ENCODE measurements at places on chromosomes 2 and 18. TPM values are rescaled to one million over a fixed set of nuclear protein-coding genes. Genes with fewer than 3 reads are reported as not detected.

GRCh38 chr2:225317186-225317585 is 82.3 kb upstream of the NYAP2 start:
- no peak for DNase-seq

The ANKRD30B gene
- total RNA-seq: not detected

DNA sequence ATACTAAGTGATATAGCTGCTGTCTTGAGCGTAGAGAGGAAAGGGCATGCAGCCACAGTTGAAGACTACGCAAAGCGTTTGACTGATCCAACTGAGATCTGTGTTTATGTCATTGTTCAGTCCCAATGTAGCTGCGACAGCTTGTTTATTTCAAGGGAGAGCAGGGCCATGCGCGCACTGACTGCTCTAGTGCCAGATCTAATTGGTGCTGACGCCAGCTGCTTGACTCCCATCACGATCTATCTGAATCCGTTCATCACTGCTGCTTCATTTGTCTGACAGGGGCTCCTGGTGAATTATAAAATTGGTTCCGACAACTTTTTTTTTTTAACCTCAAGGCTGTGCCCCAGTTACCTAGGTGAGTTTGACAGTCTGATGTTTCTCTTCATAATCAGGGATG is 75.7 kb downstream of the CHST9 start:
- DNase-seq: no peak

DNA sequence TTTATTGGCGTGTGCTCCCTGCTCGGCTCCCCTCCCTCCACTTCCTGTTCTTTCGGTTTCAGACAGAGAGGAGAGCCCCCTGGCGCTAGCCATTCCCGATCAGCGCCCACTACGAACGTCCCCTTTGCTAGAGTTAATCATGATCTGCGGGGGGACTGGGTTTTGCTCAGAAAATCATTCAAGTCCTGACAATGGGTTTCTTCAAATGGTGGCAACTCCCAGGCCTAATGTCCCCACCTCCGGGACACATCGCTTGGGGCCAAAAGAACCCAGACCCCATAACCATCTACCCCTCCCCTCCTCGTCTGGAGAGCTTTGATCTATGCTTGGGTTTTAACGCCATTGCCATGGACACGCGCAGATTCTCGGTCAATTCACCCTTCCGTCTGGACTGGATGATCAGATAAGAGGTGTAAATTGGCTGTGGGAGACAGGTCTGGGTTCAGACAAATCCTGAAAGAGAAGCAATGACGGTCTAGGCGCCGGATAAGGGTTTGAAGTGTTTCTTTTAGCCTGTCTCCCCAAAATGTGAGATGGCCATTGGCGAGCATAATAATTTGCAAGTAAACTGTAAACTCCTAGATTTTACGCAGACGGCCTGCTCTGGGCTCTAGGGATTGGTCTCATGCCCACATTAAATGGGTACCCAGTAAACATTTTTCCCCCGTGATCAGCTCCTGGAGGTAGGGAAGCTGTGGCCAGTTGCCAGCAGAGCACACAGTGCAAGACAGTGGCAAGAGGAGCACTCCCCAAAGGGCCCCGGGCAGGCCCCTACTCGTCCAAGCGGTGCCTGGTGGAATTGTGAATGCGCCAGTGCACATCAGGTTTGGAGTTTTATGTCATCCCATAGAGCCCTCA is 4.7 kb downstream of the NRP2 start:
- no peak for DNase-seq

- no peak for DNase-seq
Observed at GRCh38 chr2:21270083-21270491, 146.3 kb downstream of the TDRD15 start.

- no peak for DNase-seq
Observed at GRCh38 chr2:43084699-43085091, 141.7 kb downstream of the ZFP36L2 start.

DNA sequence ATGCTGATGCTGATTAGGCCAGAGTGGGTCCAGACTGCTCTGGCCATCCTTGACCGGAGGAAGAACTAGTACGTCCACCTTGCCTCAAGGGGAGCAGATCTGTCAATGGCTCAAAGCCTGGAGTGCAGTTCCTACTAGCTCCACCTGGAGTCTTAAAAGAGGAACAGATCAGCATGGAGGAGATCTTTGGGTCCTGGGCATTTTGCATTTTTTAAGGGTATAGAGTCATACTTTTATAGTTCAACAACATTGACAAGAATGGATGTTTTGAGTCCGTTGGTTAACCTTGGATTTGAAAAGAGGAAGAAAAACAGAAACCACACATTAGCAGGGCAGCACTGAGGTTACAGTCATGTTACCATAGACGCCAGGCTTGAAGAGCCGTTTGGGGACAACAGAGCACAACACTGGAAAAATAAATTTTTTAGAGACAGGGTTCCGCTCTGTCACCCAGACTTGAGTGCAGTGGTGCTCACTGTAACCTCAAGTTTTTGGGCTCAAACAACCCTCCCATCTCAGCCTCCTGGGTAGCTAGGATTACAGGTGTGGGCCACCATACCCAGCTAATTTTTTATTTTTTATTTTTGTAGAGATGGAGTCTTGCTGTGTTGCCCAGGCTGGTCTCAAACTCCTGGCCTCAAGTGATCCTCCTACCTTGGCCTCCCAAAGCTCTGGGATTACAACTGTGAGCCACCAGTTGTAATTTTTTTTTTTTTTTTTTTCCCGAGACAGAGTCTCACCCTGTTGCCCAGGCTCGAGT is 78.5 kb downstream of the PRKCE start:
- no peak for DNase-seq

The KYNU gene
- total RNA-seq: not detected

- no peak for DNase-seq
Observed at GRCh38 chr2:55929476-55929875, 5.9 kb upstream of the EFEMP1 start.

The SCTR gene
- total RNA-seq: not detected

- no peak for DNase-seq
Observed at GRCh38 chr2:159617646-159618045, 1.3 kb upstream of the BAZ2B start.

Data from CD8-positive, alpha-beta T cell (primary cell).